ENCODE measurements at places on chromosomes 3 and 15.
A peak's percentile ranks its signal among the peaks of the same experiment; 100 is the strongest.

- DNase-seq = peak; percentile 96
Measured at GRCh38 chr15:64856429-64857145, 14.9 kb downstream of the PLEKHO2 start.

DNA sequence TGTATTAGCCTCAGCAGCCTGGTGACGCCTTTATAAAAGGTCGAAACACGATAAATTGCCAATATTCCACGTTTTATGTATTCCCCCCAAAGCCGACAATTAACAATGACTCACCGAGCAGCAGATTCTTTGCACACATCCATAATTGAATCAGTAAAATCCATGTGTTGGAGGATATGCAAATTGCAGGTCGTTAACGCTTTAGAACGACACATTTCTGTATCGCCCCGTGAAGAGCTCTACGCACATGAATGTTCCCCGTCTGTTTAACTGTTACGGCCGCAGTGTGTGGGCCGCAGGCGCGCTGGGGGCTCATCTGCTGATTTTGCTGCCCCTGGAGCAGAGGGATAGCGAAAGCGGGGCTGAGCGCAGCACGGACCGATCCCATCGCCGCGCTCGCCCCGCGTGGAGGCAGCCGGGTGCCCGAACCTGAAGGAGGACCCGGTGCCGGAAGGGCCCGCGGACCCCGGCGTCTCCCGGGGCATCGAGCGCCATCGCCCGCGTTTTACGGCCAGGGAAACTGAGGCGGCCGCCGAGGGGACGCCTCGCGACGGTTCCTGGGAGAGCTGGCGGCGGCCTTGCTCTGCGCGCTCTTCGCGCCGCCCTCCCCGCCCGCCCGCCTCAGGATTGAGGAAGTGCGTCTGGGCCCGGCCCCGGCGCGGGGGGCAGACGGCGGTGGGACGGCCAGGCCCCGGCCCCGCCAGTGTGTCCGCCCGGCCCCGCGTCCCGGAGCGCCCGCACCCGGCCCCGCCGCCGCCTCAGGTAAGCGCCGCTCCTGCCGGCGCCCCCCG lies at the start of gene LRRK1:
Gene LRRK1 (plus strand): TSS at position 668 of the 791 bp plus-strand sequence. CDS start 5,276 bp downstream, outside the sequence.
- no peak for DNase-seq

DNA sequence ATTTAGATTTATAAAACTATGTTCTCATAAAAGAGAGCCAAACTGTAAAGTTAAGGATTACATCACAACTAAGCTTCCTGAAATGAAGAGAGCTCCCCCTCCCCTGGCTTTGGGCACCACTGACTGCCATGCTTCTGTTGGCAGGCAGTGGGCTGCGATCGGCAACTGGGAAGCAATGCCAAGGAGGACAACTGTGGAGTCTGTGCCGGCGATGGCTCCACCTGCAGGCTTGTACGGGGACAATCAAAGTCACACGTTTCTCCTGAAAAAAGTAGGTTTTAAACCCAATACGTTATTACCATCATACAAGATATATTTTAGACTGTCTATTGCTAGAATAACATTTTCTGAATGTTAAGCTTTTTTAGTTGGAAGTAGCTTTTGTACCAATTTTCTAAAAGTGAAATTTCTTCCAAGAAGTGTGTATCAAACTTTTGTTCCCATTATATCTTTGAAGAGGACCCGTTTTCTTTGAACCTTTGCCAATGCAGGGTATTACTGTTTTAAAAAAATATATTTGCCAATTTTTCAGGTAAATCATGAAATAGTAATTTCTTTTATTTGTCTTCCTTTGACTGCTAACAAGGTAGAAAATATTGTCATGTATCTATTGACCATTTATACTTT lies 184.1 kb downstream of the ADAMTSL3 start:
- DNase-seq = peak; percentile 70

- no peak for DNase-seq
Measured at GRCh38 chr3:48935530-48935929, 16.9 kb downstream of the ARIH2 start.

DNA sequence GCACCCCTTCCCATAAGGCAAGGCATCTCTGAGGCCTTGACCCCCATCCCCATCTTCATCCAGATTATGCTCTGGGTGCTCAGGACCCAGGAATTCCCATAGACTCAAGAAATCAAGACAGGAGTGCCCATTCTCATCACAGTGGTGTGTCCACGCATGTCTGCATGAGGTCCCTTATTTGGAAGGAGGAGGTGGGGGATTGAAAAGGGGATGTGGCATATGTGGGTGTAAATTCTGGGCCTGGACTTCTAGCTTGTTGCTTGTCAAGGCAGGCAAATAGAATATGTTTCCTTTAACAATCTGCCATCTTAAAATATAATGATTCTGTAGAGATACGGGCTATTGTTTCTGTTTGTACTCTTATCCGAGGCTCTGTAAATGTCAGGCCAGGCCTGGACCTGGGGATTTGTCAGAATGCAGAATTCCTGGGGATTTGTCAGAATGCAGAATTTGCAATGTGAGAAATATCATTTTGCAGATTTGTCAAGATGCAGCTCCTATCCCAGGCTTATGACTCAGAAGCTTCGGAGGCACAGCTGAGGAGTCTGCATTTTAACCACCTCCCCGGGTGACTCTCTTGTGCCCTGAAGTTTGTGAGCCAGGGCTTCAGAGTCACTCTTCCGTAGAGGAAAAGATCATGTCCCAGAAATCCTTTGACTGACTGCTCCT lies 157.8 kb downstream of the SV2B start:
- DNase-seq = no peak

GRCh38 chr3:188041193-188041592 lies 112.8 kb upstream of the LPP start:
- DNase-seq = no peak

DNA sequence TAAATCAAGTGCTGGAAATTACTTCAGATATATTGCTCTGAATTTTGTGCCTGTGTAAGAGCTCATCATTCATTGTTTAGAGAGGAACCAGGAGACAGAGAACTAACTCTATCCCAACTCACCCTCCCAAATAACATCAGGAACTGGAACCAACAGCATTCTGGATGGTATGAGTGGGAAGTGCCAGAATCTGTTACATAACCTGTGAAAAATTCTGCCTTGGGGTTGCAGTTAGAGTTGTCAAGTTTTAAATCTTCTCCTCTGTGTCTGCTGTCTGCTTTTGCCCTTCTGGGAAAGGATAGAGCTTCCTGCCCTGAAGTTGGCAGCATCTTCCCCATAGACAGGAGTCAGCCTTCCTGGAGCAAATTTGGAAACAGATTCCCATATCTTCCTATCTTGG lies 41.2 kb downstream of the TIMP4 start:
- DNase-seq = no peak

DNA sequence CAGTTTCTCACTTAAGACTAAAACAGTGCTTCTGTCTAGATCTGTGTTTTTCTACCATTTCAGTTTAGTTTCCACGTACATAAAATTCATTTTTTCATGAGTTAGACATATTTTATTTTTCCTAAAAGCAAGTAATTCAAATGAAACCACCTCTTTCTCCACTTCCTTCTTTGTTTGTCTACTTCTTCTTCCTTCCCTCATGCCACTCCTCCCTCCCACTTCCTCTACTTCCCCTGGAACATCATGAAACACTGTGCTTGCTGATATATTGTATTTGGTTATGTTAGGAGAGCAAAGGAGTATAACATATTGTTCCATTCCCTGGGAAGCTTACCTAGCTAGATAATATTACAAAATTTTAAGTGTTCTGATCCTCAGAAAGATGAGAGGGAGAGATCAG lies 36.7 kb upstream of the GOLGA8B start:
- DNase-seq = no peak

DNA sequence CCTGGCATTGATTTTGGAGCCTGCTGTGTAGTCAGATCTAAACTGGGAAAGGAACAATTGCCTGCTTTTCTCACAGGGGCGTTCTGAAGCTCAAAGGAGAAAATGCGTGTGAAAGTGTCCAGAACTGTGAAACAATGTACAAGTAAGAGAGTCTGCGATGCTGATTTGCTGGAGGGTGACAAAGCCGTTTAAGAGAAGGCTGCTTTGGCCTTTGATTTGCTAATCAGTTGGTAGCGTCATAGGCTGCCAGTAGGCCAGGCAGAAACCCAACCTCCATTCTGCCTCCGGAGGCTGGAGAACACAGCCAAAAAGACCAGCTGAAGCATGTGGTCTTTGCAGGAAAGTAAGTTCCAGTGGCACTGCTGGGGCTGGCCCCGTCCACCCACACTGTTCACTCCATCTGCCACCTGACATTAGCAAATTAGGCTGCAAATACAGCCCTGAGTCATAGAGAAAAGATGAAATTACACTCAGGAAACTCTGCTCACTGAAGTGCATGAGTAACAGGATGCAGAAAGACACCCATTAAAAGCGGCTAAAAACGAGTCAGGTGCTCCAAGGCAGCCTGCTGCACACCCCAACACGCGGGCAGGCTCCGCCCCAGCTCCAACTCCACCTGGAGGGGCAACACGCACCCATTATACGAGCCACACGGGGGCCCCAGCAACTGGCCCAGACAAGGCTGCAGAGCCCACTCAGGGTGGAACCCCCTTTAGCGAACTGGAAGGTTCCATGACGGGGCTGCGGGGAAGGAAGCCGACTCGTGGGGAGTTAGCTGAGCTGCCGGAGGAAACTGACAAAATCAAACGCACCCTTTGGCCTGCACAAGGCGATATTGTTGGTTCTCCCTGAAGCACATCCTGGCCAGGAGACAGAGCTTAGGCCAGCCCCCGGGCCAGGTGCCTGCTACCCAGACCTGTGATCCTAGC lies 31.6 kb downstream of the ZDHHC19 start:
- peak; percentile 62 for DNase-seq

- DNase-seq = no peak
Measured at GRCh38 chr3:86938416-86939105, 52.4 kb downstream of the VGLL3 start.

- no peak for DNase-seq
Measured at GRCh38 chr15:36557364-36557763, 22.1 kb upstream of the CDIN1 start.

DNA sequence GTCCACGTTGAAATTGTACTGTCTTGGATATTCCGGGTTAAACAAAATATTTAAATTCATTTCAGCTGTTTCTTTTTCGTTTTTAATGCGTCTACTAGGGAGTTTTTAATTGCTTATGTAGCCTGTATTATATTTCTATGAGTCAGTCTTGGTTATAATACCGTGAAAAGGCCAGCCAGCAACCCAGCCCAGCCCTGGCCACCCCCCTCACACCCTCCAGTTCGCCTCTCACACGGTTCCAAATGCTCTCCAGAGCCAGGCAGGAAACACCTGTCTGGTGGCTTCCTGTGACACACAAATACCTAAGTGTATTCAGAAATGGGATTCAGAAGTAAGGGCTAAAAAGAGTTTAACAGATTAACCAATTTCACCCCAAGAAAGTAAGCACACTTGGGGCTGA lies 4.4 kb downstream of the SH3BP5 start:
- no peak for DNase-seq

DNA sequence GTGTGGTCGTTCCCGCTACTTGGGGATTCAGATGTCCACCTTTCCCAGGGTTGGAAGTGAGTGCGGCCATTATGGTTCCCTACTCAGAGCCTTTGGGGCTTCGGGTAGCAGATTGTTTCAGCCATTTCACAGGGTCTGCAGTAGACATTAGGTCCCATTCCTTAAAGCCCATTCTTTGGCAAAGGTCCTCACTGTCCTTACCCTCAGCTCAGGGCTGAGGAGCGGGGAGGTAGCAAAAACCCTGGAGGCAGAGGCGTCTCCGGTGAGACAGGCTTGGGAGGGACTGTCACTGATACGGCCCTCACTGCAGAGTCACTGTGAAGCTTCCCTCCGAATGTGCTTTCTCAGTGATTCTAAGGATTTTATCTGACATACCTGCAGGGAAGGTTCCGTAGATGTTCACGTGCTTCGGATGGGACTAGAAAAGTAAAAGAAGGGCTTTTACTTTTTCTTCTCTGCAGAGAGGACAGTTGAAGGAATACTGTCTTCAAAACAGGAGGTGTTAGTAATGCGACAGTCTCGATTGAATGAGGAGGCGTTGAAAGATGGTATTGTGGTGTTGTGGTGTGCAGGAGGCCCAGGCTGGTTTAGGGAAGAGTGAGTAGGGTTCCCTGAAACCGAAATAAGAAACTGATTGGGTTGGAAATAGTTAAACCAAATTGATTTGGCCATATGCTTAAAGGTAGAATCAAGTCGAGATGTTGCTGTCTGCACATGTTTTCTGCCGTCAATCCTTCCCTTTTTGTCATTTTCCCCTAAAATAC lies 630 bp downstream of the ATP6V1A start:
- peak; percentile 68 for DNase-seq

GRCh38 chr3:159792070-159792469 lies 196.6 kb upstream of the IL12A start:
- DNase-seq = no peak

- peak; percentile 36 for DNase-seq
Measured at GRCh38 chr3:37991823-37992222, 1.2 kb downstream of the VILL start.

DNA sequence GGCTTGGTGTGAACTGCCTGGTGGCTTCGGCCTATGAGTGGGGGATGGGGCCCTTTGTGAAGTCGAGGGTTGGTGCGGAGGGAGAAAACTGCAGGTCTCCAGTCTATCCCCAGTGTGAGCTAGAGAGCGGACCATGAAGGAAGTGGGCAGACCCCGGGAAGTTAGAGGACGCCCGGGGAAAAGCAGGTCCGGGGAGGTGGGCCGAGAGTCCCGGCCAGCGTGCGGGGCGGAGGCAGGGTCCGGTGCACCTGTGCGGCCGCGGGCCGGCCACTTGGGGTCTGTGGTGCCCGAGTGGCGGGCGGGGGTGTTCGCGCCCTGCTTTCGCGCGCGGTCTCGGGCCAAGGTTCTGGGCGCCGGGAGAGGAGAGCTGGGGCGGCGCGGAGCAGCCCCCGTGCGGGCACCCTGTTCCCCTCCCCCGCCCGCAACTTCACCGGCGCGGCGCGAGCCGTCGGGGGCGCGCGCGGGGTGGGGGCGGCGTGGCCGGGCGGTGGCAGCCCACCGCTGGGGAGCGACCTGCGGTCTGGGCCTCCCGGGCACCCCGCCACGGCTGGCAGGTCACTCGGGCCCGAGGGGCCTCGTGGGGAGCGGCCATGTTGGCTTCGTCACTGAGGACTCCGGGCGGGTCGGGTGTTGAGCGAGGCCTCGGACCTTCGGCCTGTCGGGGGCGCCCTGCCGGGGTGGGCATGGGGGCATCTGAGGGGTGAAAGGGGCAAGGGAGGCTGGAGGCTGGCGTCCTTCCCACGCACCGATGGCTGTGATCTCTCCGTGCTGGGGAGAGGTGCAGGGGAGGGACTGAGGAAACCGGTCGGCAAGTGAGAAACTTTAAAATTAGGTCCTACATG lies 4.8 kb downstream of the UBE2E1 start:
- DNase-seq = peak; percentile 82

GRCh38 chr3:41418961-41419691 lies 219.8 kb downstream of the CTNNB1 start:
- peak; percentile 64 for DNase-seq

DNA sequence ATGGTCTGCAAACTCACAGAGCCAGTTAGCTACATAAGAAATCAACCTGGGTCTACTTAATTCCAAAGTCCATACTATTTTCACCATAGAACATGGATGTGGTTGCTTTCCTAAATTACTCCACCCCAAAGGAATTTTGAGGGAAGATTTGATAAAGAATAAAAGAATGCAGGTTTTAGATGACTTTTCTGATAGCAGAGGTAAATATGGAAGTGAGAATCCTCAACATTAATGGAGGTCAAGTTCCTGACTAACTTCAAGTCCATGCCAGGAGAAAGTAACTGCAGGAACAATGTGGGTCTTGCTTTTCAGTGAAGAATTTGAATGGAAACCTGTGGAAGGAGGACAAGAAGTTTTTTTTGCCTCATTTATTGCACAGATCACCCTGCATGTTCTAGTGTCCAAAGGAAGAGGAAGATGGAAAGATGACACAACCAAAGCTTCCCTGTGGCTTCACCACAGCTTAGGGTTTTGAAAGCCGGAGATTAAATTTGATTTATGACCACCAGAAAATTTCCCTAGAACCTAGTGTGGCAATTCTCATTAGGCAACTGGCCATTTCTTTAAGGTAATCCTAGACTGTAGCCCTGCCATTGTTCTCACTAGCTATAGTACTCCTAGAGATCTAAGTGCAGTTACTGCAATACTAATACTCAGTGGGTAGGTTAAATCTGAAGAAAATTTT lies 429.7 kb downstream of the RAP2B start:
- DNase-seq = no peak

Data from islet precursor cell (in vitro differentiated cells).